SHP77 (cell line): ENCODE measurements at places on chromosomes 7 and 10.

DNA sequence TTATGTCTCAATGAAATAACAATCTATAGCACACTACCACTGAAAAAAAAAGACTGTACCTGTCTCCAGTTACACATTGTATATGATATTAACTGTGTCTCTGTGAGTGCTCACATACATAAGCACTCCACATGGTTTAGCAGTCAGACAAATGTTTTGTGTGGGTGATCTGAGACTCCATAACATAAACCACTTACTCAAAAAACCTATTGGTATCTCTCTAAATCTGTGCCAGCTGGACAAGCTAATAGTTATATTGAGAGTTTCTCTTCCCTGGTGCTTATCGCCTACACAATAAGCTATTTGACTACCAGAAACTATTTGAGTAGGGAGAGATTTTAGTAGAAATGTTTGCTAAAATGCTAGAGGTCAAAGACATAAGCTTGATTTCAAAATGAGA lies 190.1 kb upstream of the AGR3 start:
- DNase-seq: no peak

GRCh38 chr7:71016401-71016800 lies 115.5 kb upstream of the GALNT17 start:
- no peak for DNase-seq

DNA sequence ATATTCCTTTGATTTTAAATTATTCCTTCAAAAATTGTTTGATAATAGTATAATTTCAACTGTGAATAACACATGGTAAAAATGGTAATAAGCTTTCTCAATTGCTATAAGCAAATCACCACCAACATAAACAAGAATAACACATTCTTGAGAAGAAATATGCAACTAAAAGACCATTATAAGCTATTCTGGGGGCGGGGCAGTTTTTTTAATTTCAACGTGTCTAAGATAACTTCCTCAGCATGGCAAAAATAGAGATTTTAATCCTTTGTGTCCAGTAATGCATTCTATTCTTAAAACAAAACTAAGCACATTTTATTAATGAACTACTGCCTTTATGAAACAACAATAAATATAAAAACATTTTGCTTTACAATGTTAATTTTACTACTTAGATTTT lies 1.5 kb downstream of the DNAJC12 start:
- no peak for DNase-seq

GRCh38 chr10:593016-593415 lies 96.5 kb downstream of the DIP2C start:
- DNase-seq: no peak

GRCh38 chr7:23628370-23628769 lies 31.2 kb downstream of the CCDC126 start:
- DNase-seq: no peak

- no peak for DNase-seq
Measured at GRCh38 chr7:14637968-14638367, 264.6 kb downstream of the DGKB start.

DNA sequence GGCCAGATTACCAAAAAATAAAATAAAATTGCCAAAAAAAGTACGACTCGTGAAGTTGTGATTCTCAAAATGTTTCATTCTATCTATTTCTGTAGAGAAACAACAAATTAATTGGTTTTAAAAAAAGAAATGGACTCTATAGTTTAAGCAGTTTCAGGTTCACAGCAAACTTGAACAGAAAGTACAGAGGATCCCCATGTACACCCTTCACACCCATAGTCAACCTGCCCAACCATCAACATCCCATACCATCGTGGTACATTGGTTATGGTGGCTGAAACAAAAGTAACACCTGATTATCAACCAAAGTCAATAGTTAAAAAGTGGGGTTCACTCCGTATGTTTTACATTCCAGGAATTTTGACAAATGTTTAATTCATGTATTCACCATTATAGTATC lies 496.1 kb downstream of the ANKRD7 start:
- DNase-seq: no peak
